Stimulated activated CD8-positive, alpha-beta memory T cell treated with anti-CD3 and anti-CD28 coated beads, Interleukin-7, amount 100 ng/mL, for 1 hour (primary cell): ENCODE measurements at places on chromosomes 5 and 9.
A peak's percentile ranks its signal among the peaks of the same experiment; 100 is the strongest.

DNA sequence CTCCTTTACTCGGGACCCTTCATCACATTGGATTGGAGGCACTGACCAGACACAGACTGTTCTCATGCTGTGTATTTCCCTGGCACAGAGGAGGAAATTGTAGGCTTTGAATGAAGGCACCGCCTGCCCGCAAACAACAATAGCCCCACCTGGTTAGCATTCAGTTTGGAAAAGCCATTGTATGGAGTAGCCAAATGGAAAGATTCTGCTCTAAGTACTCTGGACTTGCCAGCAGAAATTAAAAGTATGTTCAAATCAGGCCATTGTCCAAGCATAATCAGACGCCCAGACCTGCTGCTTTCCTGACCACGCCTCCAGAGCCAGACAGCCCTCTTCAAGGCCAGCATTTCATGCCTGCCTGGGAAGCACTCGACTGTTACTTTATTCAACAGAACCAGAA, 8.0 kb upstream of the SEMA4D start:
- no peak for DNase-seq

DNA sequence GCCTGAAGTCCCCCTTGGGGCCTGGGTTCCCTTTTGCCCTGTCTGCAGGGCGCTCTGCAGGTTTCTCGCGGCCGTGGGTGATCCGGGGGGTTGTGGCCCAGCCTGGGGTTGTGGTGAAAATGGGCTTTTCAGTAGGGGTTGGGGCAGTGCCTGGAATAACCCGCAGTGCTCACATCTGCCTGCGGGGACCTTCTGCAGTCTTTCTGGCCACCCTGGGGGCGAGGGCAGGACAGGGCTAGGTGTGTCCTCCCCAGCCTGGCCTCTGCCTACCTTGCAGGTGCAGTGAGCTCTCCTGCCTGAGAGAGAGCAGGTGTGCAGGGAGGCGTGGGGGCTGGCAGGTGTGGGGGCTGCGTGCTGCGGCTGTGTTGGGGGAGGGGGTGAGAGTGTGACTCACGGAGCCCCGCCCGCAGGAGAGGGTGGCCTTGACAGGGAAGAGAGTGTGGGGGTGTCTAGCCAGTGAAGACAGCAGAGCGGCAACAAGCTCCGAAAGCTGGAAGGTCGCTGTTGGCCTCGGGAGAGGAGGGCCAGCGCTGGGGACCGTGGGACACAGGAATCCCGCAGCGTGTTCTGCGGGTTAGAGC, 131.4 kb downstream of the MRPL36 start:
- no peak for DNase-seq

GRCh38 chr5:117131048-117131679, 556.5 kb upstream of the SEMA6A start:
- DNase-seq = no peak

GRCh38 chr9:27109621-27110020, 596 bp downstream of the TEK start:
- no peak for DNase-seq

GRCh38 chr5:22542340-22542739, 310.8 kb downstream of the CDH12 start:
- DNase-seq = no peak

GRCh38 chr5:34053133-34053532, 10.1 kb upstream of the C1QTNF3 start:
- DNase-seq = no peak

- DNase-seq = no peak
These were observed 28.9 kb downstream of the OXCT1 start for GRCh38 chr5:41841325-41841724.

DNA sequence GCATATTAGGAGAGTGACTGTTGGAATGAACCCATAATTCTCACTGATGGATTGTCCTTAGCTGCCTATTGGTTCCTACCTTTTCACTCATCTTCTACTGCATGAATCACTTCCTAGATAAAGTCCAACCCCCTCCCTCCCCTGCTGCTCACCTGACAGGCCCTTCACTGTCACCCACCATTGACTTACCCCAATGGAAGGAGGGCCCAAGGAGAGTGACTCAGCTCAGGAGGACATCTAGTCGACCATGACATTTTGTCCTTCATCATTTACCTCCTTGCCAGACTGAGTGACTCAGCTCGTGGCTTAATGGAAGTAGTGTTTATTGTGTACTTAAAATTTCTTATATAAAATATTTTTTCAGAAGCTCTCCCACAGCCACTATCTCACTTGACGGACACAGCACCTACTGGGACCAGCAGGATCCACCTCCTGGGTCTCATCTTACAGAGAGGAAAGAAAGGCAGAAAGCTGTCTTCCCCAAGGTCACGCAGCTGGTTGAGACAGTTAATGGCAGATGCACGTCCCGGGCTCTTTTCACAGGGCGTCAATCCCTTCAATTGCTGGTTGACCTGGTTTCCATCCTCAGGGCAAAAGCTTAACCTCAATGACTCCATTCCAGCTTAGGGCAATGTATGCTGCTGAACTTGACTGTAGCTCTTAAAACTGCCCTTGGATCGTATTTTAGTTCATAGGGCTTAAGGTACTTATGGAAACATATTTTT, 142.3 kb downstream of the MARCHF11 start:
- DNase-seq = no peak

DNA sequence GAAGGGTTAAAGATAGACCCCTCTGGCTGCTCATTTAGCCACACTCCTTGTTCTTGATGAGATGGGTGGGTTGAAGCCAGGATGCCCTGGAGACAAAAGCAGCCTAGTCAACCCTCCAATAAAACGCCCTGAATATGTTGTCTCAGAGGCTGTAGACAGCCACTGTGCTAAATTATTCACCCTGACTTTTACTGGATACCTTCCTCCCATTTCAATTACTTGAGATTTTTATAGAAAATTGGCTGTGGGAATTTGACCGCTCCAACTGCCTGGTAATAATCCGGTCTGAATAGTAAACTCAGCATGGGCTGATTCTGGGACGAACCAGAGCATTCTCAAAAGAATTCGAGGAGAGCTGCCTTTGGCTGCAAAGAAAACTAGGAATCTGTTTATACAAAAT, 104.2 kb downstream of the SNX18 start:
- no peak for DNase-seq

DNA sequence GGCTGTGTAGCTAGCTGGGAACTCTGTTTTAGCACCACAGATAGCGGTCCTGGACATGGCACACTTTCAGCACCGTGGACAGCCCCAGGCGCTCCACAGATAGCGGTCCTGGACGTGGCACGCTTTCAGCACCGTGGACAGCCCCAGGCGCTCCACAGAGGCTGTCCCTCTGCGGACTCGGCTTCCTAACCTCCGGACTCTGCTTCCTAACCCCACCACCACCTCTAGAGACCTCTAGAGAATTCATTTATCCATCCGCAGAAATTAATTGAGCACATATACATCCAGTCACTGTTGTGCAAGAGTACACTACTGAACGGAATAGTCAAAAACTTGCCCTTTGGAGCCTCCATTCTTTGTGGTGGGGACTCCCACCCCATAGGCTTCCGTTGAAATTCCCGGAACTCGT, 27.4 kb downstream of the UNC5A start:
- DNase-seq = peak; percentile 29

- no peak for DNase-seq
These were observed 75.4 kb downstream of the NUDT12 start for GRCh38 chr5:103487218-103487617.

GRCh38 chr9:27029186-27029585, 23.7 kb upstream of the LRRC19 start:
- no peak for DNase-seq

GRCh38 chr9:8179381-8180053, 379.9 kb upstream of the DMAC1 start:
- DNase-seq = no peak

DNA sequence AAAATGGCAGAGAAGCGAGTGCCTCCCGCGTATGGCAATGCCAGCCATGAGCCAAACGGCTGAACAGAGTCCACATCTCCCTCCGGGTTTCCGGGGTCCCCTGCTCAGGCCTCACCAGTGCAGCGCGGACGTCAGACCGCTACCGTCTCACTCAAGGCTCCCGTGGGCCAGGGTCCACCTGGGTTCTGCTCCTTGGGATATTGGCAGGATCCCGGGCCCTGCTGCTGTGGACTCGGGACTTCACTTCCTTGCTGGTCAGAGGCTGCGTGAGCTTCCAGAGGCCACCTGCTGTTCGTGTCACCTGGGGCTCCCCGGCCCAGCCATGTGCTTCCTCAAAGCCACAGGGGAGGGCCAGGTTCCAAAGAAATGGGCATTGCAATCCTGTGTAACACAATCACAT, 38.4 kb upstream of the CLPTM1L start:
- no peak for DNase-seq

- DNase-seq = no peak
These were observed 76.0 kb downstream of the PDE4D start for GRCh38 chr5:59817536-59817935.

- no peak for DNase-seq
These were observed at the start of gene COL15A1 for GRCh38 chr9:98943682-98944056. COL15A1 (plus strand) TSS chr9:98943907; CDS start chr9:98944062, 155 bp downstream.

DNA sequence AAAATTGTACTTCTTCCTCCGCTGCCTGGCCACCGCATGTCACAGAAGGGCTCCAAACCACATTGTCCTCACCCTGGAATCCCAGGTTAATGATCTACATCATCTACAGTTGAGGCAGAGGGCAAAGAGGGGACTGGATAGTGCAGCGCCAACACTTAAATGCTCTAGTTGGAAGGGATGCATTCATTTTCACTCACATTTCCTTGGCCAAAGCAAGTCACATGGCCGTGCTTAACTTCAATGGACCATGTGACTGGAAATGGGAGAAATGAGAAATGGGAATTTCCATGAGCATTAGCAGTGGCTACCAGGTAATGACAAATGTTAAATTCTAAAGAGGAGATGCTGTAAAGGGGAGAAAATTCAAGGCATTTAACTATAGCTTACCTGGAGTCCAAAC, 13.3 kb upstream of the GNAQ start:
- DNase-seq = no peak

- DNase-seq = no peak
These were observed 7.0 kb downstream of the STOM start for GRCh38 chr9:121362813-121363621.

GRCh38 chr5:55533521-55534435, 986 bp downstream of the PLPP1 start:
- no peak for DNase-seq

- no peak for DNase-seq
These were observed 59.8 kb upstream of the BARX1 start for GRCh38 chr9:94014920-94015319.

DNA sequence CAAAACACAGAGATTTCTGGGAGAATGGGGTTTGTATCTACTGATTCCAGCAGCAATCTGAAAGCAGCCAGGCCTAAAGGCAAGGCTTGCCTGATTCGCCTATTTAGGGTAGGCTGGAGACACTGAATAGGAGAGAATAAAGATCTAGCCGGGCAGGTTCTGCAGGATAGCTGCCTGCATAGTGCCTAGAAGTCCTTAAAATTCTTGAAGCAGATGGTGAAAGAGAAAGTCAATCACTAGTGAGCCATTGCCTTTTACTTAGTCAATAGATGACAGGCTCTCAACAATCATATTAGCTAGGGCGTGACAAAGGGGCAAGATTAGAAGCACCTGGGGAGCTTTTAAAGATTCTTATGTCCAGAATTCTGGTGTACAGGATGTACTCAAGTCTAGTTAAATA, 522.7 kb downstream of the HTR1A start:
- DNase-seq = no peak

DNA sequence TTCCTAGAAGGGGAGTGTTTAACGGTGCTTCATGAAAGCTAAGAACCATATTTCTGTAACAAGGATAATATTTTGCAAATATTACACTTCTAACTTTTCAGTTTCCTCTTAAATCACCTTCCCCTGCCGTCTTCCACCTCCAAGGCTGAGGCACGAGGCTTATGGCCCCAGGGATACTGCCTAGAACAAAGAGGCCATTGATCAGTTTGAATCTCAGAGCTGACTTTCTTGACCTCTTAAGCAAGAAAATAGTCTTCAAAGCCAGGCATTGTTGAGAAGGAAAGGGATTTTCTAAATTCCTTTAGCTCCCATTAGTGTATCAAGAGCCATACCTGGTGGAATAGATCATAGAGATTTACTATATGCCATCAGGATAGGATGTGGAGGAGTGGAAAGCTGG, 566.2 kb downstream of the BNC2 start:
- DNase-seq = no peak

GRCh38 chr9:131701789-131702337, 38.0 kb downstream of the RAPGEF1 start:
- no peak for DNase-seq

GRCh38 chr5:110050640-110051345, 361.1 kb downstream of the MAN2A1 start:
- DNase-seq = no peak

GRCh38 chr9:115305543-115305942, 187.6 kb upstream of the TNC start:
- DNase-seq = no peak

- no peak for DNase-seq
These were observed 385.8 kb upstream of the PCSK5 start for GRCh38 chr9:75504721-75505120.

DNA sequence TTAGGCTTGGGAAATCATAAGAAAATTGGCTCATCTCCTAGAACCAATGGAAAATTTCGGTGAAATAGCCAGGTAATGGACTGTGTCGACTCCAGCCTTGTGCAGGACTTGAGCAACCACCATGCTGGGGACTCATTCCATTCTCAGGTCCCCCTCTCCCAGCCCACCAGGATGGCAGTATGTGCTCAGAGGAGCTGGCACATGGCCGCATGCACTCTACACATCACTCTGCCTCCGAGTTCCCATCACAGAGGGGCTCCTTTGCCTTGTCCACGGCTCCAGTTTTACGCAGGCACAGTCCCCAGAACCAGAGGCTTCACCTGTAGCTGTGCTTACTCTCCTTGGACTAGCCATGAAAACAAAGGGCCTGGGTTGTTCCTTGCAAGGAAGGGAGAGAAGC, 149.3 kb downstream of the PAX5 start:
- no peak for DNase-seq

DNA sequence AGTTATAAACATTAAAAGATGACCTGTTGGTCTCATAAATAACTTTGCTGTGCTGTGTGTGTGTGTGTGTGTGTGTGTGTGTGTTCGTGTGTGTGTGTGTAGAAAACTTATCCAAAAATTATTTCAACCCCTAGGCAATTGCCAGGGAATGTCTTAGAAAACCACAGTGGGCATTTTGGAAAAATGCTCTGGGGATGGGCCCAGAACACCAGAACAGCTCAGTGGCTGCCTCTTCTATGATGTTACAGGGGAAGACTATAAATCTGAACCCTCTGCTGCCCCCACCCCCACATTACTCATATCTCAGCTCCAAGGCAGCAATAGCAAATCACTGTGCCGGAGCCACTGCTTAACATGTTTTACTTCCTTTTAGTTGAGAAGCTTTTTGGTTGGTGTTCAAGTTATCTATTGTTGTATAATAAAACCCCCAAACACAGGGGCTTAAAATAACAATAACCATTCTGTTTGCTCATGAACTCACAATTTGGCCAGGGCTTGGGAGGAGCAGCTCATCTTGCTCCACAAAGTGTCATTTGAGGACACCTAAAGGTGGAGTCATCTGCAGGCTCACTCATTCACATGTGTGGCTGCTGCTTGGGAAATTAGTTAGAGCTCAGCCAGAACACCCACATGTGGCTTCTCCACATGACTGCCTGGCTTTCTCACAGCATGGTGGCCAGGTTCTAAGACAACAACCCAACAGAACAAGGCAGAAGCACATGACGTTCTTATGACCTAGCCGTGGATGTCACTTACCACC, 40.4 kb downstream of the ACTBL2 start:
- no peak for DNase-seq
